ENCODE measurements at places on chromosomes 2 and 18.

GRCh38 chr2:20157193-20157891 lies 67.6 kb downstream of the SDC1 start:
- DNase-seq: no peak

DNA sequence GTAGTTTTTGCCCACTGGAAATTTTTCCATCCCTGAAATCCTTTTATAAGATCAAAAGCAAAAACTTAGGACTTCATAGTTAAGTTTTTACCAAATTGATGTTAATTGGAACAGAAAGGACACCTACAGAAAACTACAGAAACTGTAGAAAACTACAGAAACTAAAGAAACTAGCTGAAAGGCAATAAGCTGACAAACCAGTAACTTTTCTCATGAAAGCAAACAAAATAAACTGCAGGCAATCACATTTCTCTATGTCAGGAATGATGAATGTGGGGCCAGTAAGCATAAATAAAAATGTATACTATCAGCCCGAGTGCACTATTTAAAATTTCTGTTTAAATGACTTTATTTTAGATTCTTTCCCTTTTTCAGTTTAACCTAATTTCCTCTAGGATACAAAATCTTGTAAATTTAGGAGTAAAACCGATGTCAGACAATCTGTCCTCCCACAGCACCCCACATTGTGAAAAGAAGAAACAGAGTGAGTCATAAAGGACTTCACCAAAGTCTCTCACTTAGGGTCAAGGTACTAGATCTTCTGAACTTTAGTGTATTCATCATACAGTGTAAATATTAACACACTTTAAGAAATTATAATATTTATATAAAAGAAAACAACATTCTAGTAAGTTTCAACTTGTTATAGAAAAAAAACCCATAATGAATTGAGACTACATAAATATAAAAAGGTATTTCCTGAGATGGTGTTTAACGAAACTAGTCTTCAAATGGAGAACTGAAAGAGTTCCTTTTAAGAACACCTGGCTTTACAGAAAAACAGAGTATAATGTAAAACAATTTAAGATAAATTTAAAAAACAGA lies 46.6 kb downstream of the USP40 start:
- no peak for DNase-seq

DNA sequence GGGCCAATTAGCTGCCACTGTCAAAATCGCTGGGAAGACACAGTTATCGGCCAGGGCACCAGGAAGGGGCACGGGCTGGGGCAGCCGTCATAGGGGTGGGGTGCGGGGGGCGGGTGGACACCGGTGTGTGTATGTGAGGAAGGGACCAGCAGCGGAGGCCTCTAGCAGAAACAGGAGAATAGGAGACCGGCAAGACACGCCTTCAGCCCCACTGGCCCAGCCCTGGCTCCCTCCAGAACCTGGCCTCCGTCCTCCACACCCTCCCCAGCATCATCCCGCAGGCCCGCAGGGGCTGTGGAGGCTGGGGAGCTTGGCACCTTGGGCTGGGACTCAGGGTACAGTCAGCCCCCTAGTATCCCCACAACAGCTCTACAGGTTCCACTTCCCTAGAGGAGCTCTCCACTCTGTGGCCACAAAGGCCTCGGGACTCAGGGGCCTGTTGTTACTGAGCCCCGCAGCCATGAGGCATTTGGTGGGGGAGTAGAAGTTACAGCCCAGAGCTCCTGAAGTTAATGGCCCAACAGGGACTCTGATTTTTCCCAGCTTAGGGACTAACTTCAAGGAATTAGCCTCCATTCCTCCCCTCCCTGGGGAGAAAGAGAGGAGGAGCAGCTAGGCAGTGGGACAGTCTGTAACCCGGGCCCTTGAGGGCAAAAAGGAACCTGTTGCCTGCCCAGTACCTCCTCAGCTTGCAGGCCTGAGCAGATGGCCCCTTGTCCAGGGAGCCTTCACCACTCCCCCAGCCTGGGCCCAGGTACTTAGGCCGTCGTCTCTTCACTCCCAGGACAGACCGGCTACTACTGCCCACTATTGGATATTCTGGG lies 19.9 kb downstream of the SH2D6 start:
- DNase-seq: no peak

DNA sequence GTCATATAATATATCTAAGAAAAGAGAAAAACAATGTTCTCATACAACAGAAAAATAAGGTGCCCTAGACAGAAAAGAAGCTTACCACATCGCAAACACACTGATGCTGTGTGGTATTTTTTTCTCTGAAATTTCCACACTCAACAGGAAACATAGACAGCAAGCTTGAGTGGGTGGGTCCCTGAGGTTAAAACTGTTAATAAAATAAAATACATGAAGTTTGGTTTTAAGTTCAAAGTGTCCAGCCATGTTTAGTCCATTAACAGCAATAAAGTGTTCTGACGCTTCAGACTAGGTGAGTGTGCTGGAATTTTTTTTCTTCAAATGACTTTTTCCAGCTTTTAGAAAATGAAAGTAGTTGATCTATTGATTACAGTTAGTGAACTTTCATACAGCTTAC lies 83.3 kb upstream of the EPB41L5 start:
- DNase-seq: no peak

DNA sequence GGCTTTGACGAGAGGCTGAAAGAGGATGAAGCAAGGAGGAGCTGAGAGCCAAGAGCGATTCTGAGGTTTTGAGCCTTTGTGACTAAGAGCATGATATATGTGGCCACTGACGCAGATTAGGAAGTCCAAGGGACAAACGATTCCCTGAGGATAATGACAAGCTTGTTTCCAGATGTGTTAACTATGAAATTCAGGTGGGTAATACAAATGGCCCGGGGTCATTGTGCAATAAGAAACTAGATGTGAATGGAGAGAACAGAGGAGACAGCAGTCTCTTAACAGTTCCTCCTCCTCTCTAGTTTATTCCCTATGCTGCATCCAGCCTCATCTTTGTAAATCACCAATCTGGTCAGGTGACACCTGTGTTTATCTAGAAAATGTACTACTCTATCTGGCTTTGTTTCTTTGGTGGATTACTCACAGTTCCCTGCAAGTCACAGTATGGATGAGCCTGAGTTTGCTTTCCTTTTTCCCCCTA lies 84.2 kb downstream of the SOCS6 start:
- DNase-seq: no peak

DNA sequence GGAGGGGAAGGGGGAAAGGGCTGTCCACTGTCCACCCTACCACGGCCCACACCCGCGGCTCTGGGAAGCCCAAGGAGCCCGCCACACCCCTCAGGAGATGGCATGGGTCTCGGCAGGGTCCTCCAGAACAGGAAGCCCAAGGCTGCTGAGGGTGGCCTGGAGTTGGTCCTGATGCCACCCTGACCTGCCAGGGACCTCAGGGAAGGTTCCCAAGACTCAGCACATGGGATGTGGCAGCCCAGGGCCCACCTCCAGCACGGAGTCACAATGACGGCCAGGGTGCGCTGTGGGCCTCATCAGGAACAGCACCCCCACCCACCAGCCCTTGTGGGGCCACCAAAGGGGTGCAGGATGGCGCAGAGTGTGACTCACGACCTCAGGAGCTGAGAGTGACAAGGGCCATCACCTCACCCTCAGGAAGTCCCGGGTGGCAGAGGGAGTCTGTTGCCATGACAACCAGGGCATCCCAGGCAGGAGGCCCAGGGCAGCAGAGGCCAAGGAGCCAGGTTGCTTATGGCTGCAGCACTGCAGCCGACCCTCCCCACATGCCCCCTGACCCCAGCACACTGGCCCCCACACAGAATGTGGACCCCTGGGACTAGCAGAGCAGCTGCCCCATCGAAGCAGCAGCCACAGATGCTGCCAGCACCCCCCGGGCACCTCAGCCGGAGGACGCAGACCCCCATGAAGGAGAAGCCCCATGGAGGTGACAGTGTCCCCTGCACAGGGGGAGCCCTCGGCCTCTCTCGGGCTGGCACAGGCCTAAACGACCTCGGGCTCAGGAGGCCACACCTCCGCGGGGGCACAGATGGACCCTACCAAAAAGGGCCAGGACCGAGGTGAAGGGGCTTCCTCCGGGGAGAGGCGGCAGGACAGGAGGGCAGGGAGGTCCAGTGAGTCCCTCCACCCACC lies 34.3 kb downstream of the KIF1A start:
- DNase-seq: no peak

- no peak for DNase-seq
These were observed 73.4 kb upstream of the SMAD7 start for GRCh38 chr18:49023938-49024803.

DNA sequence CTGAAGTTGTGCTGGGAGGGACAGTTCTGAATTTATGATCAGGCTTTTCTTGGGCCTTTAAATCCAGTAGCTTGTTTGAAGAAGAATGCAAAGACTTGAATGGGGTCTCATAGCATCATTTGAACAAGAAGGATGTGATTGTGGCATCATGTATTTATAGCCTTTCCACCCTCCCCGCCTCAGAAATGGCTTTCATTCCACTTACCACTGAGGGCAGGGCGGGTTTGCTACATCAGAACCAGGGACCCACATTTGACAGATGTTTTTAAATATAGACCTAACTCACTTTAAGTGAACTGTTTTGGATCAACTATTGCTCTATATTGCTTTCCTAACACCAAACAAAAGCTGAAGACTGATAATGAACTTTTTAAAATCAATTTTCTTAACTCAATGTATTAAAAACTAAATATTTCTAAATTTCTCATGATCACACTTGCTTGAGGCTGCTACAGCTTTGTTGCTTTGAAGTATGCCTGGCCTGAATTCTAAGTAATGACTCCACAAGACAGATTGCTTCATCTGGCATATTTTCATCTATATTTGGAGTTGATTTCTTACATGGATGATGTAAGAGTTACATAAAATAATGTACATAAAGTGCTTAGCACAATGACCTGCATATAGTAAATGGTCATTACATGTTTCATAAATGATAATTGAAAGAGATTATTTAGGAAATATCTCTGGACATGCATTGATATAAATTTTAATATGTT lies 1552.9 kb upstream of the SLC39A10 start:
- no peak for DNase-seq

- DNase-seq: no peak
These were observed 118.5 kb downstream of the ACKR3 start for GRCh38 chr2:236688157-236688556.
